Activated CD4-positive, alpha-beta T cell treated with anti-CD3 and anti-CD28 coated beads, Interleukin-2, amount 50 U/mL, for 4 hours (primary cell): ENCODE measurements at places on chromosomes 2 and 18.

DNA sequence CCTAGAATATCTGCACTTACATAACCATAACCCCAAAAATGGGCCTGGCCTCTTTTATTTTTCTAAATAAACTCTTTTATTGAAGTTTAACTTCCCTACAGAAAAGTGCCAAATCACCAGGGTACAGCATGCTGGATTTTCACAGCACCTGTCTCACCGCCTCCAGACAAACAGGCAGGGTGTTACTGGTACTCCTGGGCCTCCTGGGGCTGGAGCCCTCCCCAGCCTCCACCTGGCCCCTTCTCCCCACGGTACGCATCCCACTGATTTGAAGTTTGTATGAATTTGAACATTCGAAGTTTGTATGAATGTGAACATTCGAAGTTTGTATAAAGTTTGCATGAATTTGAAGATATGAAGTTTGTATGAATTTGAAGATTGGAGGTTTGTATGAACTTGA lies 232.1 kb downstream of the NDUFA10 start:
- no peak for DNase-seq

DNA sequence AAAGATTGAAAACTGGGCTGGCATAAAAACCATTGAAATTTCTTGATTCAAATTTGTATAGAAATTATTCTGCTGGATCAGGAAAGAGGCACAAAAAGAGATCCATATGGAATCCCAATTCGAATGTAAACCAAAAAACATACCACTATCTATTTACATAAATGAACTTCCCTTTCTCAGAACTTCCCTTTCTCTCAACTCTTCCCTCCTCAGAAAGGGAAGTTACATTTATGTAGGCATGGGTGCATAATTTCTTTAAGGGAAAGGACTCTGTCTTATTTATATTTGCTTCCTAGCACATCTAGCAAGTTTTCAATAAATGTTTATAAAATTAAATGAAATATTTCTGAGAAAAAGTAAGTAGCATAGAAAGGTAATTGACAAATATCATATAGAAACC lies 398.1 kb upstream of the ATP5MC3 start:
- no peak for DNase-seq

GRCh38 chr2:128388499-128388941 lies 69.9 kb upstream of the HS6ST1 start:
- no peak for DNase-seq

DNA sequence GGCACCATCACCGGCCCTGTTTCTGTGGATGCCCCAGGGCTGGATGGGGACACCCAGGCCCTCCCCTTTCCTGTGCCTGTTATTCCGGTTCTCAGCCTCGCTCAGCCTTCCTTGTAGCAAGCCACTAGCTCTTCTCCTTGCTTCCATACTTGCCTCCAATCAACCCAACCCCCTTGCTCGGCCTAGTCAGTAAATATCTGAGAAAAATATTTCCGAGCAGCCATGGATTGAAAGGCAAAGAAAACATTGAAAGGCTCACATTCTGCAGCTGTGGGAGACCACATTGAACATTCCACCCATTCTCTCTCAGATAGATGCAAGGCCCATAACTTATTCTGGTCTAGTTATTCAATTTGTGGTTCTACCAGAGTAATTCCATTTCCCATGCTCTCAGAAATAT lies 114.9 kb downstream of the SPP2 start:
- DNase-seq = no peak

DNA sequence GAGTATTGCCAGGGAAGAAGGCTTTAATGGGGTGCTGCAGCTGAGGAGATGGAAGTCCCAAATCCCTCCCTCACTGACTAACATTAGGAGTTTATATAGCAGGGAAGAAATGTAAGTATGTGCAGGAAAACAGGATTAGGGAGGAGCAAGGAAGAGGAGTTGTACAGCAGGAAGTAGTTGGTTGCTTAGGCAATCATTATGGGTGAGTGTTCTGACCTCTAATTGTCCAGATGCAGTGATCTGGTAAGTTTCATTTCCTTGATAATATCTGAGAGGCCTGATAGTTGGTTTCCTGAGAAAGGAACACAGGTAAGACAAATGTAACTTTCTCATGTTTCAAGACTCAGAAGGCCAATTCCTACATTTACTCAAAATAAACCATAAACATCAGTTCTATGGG lies 331.9 kb upstream of the GULP1 start:
- DNase-seq = no peak

- no peak for DNase-seq
These were observed 178.0 kb downstream of the UBE2E3 start for GRCh38 chr2:181158427-181158826.

DNA sequence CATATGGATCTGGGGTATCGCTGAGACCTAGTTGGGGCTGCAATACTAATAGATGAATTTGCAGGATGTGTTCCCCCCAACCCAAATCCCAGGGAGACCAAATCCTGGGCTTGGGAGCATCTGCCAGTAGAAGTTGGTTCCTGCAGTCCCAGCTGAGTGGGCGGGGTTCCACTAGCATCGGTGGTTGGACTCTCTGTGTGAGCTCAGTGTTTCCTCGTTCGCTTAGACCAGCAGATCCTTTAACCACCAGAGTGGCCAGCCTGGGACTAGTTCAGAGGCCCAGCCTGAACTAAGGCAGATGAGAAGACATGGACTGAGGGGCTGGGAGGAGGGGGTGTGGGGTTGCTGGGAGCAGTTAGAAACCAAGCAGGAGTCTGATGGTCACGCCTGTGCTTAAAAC lies 40.7 kb downstream of the PCARE start:
- DNase-seq = no peak

- DNase-seq = no peak
These were observed 264.6 kb downstream of the RBM43 start for GRCh38 chr2:150997066-150997465.

DNA sequence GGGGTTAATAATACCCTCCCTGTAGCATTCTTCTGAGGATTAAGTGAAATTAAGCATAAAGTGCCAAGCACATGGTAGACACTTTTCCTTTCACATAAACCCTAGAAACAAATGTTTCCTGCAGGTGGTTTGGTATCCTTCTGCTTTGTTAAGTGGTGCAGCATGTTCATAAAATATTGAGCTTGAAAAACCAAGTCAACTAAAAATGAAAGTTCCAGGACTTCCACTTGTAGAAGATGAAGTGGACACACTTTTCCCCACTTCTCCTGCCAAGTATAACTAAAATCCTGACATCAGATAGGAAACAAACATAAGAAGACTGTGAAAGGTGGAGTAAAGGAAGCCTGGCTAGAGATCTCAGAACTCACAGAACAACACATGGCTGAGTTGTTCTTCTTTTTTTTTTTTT lies 90.5 kb downstream of the COLEC12 start:
- DNase-seq = no peak

- no peak for DNase-seq
These were observed 850.6 kb downstream of the CNTNAP5 start for GRCh38 chr2:124875627-124876244.

DNA sequence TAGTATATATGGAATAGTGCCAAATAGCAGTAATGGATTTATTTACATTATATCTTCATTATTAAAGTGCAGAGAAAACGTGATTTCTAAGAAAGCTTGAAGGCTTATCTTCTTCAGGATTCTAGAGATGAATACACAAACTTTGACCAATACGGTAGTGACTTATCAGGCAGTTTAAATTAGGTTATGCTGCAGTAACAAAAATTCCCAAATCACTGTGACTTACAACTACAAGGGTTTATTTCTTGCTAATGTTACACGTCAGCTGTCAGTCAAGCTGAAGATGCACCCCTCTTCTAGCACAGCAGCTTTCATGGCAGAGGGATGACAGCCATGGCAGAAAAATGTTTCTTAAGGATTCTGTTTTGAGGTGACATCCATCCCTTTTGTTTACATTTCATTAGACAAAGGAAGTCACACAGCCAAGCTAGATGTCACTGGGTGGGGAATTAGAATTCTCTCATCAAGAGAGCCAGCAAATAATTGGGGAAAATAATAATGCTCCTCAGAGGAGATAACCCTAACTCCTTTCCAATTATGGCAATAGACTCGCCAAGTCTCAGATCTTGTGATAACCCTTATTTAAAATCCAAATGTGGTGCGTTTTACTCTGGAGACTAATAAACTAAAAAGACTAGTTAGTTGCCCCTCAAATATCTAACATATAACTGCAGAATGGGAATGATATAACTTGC lies 268.3 kb upstream of the CYP26B1 start:
- no peak for DNase-seq

- DNase-seq = no peak
These were observed 619 bp upstream of the FAM168B start for GRCh38 chr2:131093696-131094462.

GRCh38 chr2:73983322-73984202 lies 1.1 kb upstream of the TET3 start:
- no peak for DNase-seq

DNA sequence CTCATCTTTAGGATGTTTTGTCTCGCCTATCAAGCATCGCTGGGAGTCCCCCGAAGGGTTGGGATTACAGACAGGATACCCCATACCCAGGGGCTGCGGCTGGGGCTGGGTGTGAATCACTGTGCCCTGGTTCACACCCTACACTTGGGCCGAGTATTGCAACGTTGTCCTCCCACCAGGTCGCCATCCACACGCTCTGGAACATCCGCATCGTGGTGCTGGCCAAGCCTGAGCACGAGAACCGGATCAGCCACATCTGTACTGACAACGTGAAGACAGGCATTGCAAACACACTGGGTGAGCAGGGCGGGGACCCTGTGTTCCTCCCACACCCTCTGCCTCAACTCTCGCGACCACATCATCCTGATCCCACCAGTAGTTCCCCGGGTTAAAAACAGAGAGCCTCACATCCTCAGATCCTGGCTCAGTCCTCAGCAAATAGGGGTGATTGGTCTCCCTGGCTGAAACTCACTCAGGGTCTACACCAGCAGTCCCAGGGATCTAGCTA lies 87.3 kb upstream of the ATG16L1 start:
- no peak for DNase-seq

DNA sequence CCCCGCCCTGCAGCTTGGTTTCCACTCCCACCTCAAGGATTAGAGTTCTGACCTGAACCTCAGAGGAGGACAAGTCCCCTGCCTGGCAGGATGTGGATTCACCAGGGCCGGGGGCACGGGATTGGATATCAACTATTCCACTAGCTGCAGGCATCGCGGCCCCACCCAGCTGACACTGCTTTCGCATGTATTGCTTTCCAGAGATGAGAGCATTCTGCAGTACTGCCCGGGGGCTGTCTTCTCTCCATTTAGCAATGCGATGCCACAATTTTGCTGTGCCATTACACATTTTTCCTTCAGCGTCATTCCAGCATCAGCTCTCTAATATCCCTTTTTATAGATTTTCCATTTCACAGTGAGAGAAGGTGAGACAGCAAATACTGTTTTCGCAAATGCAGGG lies 42.0 kb downstream of the CTIF start:
- DNase-seq = no peak

DNA sequence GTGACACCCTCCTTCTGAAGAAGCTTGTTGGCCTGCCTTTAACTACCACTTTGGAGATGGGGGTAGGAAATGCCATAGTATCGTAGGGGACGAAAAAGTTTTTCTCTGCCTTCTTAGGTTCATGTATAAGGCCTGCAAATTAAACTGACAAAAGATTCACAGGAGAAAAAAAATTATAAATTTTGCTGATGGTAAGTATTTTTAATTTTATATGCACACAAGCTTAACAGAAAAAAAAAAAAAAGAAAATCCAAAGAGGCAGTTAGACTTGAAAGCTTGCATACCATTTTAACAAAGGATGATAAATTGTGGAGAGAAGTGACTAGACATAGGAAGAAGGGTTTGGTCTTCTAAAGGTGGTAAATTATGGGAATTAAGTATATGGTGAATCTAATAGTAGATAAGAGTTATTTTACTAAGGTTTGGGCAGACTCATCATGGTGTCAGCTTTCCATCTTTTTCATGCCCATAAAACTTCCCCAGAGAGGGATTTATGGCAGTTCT lies 62.5 kb upstream of the B3GNT2 start:
- DNase-seq = no peak

DNA sequence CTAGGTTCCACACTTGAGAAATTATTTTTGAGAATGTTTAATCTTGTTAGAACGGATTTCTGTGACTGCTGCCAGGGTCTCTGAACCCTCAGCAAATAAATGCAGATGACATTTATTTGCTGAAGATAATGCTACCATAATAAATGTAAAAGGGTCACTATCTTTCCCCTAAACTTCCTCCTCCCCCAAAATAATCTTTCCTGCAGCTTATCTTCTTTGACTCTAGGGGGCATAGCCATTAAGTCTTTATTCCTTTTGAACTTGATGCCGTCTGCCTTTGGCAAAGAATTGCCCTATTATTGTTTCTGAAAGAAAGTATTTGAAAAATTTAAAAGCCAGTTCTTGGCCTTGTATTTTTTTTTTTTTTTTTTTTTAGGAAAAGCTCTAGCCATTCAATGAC lies 63.6 kb upstream of the ACSL3 start:
- DNase-seq = no peak

DNA sequence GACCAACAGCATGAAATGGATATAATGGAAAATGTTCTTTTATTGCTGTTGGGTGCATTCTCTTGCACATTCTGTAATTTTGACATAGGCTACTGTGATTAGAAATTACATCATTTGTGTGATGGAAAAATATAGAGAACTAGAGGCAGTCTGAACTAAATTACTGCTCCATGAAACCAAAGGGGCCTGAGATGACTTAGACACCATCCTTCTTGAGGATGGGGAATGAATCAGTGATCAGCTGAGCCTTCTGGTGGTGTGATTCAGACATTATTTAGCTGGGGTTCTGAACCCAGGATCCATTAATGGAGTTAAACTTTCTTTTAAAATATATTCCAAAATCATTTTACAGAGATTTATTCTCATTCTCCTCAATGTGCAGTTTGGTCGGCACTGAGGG lies 135.8 kb downstream of the LDLRAD4 start:
- DNase-seq = no peak

GRCh38 chr2:1755436-1756191 lies 11.3 kb upstream of the PXDN start:
- DNase-seq = no peak

GRCh38 chr18:74463254-74463653 lies 6.1 kb upstream of the DIPK1C start:
- DNase-seq = no peak

DNA sequence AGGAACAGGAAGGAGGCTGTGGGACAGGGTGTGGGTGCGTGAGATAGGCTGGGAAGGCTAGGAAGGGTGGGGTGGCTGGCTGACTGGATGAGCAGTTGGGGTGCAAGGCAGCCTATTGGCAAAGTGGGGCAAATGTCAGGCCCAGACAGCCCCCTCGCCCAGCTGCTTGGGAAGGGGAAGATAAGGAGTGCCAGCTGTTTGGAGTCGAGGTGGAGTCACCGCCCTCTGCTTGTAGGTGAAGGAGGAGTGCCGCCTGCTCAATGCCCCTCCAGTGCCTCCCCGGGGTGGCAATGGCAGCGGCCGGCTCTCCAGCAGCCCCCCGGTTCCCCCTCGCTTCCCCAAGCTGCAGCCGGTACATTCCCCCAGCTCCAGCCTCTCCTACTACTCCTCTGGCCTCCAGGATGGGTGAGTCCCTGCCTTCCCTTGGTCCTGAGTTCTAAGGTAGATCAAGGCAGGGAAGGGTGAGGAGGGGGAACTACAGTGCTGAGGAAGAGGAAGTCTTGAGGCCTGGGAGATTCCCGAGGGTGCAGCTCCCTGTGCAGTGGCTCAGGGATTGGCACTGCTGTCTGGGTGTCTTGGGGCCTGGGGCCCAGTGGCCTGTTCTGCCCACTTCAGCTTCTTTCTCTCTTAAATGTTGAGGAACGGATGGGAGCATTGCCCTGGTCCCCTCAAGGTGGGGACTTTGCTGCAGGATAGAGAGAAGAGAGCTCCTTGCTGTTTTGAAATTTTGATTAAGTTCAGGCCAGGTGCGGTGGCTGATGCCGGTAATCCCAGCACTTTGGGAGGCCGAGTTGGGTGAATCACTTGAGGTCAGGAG lies 13.3 kb downstream of the GAREM2 start:
- DNase-seq = no peak

- no peak for DNase-seq
These were observed 19.9 kb downstream of the SH2D6 start for GRCh38 chr2:85438201-85439024.

GRCh38 chr2:152537081-152537651 lies 180.1 kb downstream of the PRPF40A start:
- DNase-seq = no peak
